Activated CD4-positive, alpha-beta T cell treated with anti-CD3 and anti-CD28 coated beads, Interleukin-2, Interleukin-4, amounts not matched to agents 100 ng/mL and 50 ng/mL, durations not matched to agents 16 hours and 8 hours (primary cell): ENCODE measurements at places on chromosomes 7 and 10.

DNA sequence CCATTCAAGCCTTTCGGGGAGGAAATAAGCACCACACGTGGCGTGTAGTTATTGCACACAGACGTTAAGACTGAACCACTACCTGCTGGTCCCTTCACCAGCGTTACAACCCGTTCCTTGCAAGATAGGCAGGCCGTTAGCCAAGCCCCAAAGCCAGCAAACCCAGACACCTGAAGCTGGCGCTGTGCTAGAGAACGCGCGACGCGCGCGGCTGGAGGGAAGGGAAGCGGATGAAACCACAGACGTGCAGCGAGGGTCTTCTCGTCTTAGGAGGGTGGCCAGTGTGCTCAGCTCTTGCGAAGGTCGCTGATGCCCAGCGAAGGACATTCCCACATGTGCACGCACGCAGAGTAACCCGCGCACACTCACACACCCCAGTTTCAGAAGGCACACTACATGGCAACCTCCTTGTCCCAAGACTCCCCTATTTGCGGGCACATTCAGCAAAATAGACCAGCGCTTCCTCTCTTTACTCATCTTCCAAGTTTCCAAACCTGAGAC is 980 bp downstream of the TMEM26 start:
- DNase-seq = no peak

GRCh38 chr10:7696545-7696944 is 6.6 kb upstream of the ITIH2 start:
- no peak for DNase-seq

DNA sequence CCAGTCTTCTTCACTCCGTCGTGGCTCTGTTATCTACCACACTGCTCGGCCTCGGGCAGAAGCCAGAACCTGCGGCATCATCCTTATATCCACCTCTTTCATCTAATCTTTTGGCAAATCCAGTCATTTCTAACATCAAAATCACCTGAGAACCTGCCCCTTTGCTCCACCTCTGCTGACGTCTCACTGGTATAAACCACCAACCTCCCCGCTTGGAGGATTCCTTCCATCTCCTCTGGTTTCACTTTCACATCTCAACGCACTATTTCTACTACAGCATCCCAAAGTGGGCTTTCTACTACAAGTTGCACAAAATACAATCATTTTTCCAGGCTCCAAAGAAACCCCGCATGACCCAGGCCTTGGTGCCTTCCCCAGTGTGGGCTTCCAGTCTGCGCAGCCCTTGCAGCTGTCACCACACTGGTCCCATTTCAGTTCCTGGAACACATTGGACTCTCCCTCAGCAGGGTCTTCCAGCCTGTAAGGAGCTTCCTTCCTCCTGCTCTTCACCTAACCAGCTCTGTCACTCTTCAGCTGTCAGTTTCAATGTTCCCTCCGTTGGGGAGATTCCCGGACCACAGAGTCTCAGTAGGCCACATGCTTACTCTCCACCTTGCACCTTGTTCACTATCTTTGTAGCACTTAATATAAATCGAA is 85.0 kb downstream of the PRKCQ start:
- DNase-seq = peak; percentile 63

- no peak for DNase-seq
These were observed 62.3 kb upstream of the DGKI start for GRCh38 chr7:137909042-137909441.

- no peak for DNase-seq
These were observed 90.6 kb downstream of the USP6NL start for GRCh38 chr10:11520892-11521291.

GRCh38 chr10:26355241-26355640 is 82.9 kb upstream of the APBB1IP start:
- DNase-seq = no peak

GRCh38 chr10:60560451-60560850 is 170.8 kb upstream of the ANK3 start:
- DNase-seq = no peak

- peak; percentile 31 for DNase-seq
These were observed 35.0 kb downstream of the CCDC146 start for GRCh38 chr7:77157446-77157845.

DNA sequence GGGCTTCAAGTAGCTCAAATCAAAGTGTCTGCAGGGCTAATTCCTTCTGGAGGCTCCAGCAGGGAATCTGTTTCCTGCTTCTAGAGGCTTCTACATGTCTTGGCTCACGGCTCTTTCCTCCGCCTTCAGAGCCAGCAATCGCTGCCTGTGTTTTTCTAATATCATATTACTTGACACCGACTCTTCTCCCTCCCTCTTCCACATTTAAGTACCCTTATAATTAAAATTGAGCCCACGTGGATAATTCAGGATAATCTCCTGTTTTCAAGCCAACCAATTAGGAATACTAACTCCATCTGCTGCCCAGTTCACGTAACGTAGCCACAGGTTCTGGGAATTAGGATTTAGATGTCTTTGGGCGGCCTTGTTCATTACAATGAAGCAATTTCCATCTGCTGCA is 372.2 kb downstream of the DPP6 start:
- DNase-seq = no peak

DNA sequence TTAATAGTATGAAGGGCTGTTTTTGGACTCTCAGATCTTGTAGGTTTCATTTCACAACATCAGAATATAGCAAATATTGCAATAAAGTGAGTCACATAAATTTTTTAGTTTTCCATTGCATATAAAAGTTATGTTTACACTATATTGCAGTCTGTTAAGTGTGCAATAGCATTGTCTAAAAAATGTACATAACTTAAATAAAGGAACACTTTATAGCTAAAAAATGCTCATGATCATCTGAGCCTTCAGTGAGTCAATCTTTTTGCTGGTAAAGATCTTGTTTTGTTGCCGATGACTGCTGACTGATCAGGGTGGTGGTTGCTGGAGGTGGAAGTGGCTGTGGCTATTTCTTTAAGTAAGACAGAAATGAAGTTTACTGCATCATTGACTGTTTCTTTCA is 42.0 kb downstream of the ABCA13 start:
- DNase-seq = no peak

DNA sequence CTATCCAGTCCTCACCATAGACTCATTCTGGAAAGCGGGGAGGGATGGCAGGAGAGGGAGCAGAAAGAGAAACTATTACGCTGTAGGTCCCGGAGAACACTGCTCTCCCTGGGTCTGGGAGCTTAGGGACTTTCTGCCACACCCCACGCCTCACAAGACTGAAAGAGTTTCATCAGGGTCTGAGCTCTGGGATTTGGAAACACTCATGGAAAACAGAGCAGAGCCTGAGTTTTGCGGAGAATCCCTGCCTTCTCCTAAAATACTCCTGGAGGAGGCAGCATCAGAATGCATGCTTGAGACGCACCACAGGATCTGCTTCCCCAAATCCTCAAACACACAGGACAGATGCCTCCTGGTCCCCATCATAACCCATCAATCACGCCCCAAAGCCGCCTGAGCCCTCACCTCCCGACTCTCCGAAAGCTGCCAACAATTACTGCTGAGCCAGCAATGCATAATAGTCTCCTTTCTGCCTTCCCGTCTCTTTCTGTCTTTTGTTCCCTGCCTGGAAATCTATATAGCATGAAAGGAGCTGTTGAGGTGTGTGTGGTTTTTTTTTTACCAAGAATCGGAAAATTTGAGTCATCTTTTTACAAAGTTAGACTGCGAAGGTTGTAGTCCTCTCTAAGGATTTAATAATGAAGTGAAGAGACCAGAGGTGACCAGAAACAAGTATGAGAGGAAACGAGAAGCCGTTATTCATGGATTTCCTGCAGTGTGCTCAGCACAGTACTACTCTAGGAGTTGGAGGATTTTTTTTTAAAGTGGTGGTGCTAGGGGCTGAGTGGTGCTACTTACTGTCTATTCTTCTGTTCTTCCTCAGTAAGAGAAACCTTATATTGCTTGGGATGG is 37.7 kb downstream of the ASB13 start:
- peak; percentile 66 for DNase-seq

DNA sequence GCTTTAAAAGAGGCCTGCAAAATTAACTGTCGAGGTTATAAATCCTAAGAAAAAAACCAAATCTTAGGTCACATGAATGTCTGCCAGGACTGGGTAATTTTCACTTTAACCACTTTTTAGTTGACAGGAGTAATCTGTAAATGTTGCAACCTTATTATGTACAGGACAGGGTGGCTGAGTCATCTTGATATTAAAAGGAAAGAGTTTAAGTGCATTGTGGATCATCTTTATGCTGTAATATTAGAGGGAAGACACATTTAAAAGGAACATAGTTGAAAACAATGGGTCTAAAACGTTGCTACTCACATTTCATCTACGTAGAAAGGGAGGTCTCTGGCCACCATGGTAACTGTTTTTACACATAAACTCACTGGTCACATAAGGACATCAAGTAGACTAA is 115.5 kb downstream of the LSMEM1 start:
- no peak for DNase-seq

DNA sequence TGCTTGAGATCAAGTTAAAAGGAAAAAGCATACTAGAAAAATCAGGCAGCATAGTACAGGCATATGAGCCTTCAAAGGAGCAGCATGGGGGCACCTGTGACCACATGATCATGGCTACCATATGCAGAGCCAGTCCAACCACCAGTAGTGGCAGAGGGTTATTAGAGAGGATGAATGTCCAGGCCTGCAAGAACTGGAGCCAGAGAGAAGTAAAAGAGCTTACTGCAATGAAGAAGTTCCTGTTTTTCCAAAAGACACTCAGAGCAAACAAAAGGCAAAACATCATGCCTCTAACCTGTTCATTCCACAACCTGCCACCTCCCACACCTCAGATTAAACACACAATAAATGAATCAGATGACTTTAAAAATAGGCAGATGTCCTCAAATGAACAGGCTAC is 99.6 kb upstream of the NAMPT start:
- no peak for DNase-seq

- no peak for DNase-seq
These were observed 176.5 kb upstream of the ADO start for GRCh38 chr10:62627983-62628382.

DNA sequence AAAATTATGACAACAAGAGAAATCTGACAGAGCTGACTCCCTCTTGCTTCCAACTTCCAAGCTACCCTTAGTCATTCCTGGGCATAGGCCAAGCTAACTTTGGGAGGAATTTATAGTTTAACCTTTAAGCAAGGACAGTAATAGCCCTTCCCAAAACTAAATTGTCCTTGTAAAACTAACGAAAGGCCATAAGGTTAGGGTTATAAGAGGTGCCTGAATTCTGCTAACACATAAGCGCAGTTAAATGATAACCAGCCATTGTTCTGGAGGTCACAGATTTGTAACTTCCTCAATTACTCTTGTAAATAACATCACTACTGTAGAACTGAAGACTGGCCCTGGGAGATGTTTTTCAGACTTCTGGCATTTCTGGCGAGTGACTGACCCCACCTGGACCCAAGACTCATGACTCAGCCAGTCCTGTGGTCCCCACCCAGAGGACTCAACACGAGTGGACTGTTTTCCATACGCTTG is 481.2 kb downstream of the KCNMA1 start:
- no peak for DNase-seq

DNA sequence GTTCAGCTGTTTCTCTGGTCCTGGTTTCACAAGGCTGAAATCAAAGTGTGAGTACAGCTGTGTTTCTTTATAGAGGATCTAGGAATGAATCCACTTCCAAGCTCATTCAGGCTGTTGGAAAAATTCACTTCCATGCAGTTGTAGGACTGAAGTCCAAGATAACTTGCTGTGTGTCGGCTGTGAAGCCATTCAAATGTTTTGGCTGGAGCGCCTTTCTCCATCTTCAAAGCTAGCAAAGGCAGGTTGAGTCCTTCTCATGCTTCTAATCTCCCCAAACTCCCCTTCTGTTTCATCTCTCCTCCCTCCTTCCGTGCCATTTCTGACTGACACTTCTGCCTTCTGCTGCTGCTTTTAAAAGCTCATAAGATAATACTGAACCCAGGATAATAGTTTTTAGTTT is 1195.4 kb upstream of the LRRN3 start:
- no peak for DNase-seq

DNA sequence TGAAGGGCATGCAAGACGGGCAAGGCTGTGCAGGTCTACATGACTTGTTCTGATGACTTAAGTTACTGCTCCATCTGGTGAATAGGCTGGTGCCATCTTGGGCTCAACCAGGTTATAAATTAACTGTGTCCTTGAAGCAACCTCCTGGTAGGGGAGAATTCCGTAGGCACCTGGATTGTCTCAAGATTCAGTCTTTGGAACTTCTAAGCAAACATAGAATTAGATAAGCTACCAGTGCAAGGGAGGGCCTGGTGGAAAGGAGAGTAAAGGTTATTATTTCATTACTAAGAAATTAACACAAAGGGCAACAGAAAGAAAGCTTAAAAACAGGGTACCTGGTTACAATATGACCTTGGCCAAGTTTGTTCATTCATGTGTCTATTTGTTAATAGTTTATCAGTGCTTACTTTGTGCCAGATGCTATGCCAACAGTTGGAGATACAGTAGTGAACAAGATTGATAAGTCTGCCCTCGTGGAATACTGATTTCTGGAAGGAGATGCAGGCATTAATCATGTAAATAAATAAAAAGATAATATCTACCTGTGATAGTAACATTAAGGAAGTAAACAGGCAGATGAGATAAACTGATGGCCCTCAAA is 107.0 kb upstream of the PALS2 start:
- no peak for DNase-seq

GRCh38 chr10:311901-312665 is 176.8 kb downstream of the ZMYND11 start:
- no peak for DNase-seq

- DNase-seq = peak; percentile 37
These were observed 2.8 kb upstream of the BCL7B start for GRCh38 chr7:73560109-73560835.

- no peak for DNase-seq
These were observed 14.5 kb downstream of the CBX3 start for GRCh38 chr7:26216049-26216448.

DNA sequence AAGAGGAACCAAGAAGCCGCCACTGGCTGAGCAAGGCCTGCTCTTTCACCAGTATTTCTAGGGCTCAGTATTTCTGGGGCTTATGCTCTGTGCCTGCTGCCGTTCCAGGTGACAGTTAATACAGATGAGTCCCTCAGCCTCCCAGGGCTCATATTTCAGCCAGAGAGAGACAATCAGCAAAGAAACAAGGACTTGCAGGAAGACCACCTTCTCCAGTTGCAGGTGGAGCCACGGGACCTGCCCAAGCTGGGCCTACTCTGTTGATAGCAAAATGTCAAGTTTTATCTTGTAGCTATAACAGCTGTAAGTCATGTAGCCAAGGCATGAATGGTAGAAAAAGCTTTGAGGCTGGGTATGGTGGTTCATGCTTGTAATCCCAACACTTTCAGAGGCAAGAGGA is 42.7 kb downstream of the NPTX2 start:
- DNase-seq = no peak

GRCh38 chr10:20624642-20625041 is 272.5 kb downstream of the NEBL start:
- no peak for DNase-seq

DNA sequence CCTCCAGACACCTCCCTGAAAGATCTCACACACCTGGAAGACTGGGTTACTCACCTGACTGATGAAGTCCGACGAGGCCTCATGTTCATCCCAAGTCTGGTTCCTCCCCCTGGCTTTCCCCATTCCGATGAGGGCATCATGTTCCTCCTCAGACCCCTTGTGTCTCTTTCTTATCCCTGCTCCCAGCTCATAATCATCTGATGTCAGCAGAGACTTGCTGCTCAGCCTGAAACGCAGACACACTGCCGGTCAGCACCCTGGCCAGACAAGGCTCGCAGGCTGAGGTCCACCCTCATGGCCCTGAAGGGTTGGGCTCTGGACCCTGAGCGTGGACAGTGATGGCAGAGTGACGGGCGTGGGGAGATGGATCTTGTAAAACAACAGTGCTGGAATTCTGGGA is 64.3 kb downstream of the TNRC18 start:
- DNase-seq = no peak
